Endothelial cell (in vitro differentiated cells): ENCODE measurements at places on chromosomes 1 and 21. TPM values are rescaled to one million over a fixed set of nuclear protein-coding genes. Genes with fewer than 3 reads are reported as not detected.

Gene CLCA1
- total RNA-seq = not detected

Gene CYP4B1
- not detected for total RNA-seq

Gene FAM110D
- 13.5 TPM for total RNA-seq

Gene PTGS2
- 22.2 TPM for total RNA-seq

Gene CELA2A
- total RNA-seq = not detected

Gene SPRR2F
- total RNA-seq = not detected

Gene PLA2G2A
- total RNA-seq = not detected

Gene CGN
- total RNA-seq = 50.7 TPM

Gene ANKRD35
- total RNA-seq = not detected

Gene GUCA2A
- not detected for total RNA-seq

Gene NCF2
- 0.67 TPM for total RNA-seq

Gene SLC1A7
- total RNA-seq = not detected
